Urothelium cell line (cell line): ENCODE measurements at places on chromosomes 5 and 9.

DNA sequence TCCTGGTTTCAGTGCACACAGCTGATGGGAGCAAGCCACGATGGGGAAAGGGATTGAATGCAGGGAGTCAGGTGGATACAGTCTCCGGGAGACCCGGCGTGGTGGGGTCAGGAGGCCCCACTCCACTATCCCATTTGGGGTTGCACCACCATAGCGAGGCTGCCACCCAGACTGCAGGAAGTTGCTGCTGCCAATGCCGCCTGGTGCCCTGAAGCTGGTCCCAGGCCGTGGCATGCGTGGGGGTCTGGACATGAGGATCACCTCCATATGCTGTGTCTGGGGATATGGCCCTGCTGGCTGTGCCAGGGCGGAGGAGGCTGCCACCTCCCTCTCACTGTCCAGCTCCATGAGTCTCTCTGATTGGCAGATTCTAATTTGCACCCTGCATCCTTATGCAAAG, 45.3 kb downstream of the COL5A1 start:
- DNase-seq, result no peak

- DNase-seq, result no peak
Observed at GRCh38 chr9:137032858-137033257, 970 bp upstream of the FUT7 start.

- no peak for DNase-seq
Observed at GRCh38 chr5:115624994-115625393, 842 bp downstream of the TMED7 start.

DNA sequence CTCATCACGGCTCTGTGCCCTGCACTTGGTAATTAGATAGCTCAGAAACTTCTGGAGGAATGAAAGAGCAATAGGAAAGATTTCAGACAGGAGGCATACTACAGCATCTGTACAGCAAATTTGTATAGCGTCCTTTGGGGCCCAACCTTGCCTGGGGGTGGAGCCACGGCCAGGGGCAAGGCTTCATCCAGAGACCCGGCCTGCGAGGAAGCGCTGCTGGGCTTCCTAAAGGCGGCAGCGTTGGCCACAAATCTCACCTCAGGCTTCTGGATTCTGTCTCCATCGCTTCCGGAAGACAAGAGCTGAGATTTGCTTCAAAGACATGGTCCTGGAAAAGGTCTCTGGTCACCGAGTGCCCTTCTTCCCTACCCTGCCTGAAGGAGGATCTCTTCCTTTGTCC, 12.2 kb upstream of the SPATA31D1 start:
- no peak for DNase-seq

- no peak for DNase-seq
Observed at GRCh38 chr5:181204113-181204825, 727 bp downstream of the TRIM7 start.

- no peak for DNase-seq
Observed at GRCh38 chr5:83645936-83646335, 74.7 kb downstream of the HAPLN1 start.

DNA sequence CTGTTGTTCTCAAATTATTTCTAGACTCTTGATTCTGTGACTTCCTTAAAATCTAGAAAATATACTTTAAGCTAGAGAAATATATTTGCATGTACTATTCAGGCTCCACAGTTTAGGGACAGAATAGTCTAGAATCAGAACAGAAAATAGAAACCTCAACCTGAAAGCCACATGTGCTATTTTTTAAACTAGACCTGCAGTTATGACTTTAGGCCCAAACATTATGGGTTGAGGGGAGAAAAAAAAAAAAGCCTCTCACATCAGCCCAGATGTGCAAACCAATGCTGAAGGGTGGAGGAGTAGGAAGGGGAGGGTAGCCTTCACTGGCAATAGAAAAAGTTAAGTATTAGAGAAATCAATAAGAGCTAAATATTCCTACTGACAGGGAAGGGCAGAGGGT, 35.7 kb downstream of the ELL2 start:
- DNase-seq, result no peak

DNA sequence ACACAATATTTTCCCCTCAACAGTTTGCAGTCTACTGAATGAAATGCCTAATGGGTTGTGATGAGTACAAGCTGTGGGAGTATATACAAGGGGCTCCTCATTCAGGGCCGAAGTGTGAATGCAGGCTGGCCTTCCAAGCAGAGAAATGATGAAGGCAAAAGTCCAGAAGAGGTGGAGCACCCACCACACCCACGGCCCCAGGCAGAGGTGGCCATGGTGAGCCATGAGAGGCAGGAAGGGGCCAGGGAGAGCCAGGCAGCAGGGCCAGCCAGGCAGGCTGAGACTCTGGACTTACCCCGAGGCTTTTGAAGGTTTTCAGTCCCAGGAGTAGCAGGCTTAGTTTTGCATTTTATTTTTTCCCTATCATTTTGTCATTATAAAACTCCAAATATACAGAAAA, 218.1 kb downstream of the AUH start:
- no peak for DNase-seq

DNA sequence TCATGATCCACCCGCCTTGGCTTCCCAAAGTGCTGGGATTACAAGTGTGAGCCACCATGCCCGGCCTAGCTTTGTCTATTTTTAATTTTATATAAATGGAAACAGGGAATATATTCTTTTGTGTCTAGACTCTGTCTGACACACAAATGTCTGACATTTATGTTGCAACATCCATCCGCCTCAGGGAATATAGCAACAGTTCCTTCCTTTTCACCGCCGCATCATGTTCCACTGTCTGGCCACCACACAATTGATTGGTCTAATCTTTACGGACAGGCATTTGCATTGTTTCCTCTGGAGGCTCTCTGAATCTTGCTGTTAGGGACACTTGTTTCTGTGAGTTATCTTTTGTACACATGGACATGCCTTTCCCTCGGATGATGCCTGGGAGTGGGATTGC, 20.1 kb upstream of the TBC1D9B start:
- DNase-seq, result no peak

DNA sequence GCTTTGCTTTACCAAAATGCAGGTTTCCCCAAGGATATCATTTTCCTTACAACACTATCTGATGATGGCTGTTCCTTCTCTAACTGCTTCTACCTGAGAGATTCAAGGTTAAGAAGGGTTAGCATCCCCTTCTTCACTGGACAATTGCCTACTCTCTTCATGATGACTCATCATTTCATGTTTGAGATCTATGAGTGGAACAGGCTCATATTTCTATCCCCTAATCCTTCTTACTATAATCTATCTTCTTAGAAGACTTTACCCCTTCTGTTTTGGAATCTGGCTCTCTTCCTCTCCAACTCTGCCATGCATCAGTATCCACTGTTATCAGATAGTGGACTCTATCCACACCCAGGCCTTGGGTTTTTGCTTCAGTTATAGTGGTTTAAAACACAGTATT, 54.3 kb downstream of the NR3C1 start:
- DNase-seq, result no peak

DNA sequence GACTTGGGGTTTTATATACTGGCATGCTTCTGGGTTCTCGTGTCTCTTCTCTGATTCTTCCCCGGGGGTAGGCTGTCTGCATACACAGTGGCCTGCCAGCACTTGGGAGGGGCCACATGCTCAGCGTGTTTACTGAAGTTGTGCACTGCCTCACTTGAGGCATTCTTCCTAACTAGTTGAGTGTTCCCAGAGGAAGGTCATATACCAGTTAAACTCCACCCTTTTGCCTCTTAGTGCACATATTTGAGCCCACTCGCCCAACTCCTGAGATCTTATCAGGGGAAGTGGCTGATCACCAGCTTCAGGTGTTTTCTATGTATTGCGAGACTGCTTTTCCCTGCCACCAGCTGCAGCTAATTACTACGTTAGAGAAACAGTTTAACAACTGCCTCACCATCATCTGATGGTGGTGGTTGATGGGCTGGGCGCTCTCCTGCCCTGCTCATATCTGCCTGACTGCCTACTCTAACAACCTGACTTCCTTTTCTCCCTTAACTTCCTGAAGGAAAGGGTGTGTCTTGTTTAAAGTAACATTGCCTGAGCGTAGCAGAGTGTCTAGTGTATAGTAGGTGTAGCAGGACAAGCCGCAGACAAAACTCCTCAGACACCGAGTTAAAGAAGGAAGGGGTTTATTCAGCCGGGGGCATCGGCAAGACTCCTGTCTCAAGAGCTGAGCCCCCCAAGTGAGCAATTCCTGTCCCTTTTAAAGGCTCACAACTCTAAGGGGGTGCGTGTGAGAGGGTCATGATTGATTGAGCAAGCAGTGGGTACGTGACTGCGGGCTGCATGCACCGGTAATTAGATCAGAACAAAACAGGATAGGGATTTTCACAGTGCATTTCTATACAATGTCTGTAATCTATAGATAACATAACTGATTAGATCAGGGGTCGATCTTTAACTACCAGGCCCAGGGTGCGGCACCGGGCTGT, 60.1 kb upstream of the CLINT1 start:
- DNase-seq, result no peak

GRCh38 chr9:93204470-93205043, 20.6 kb downstream of the WNK2 start:
- DNase-seq, result no peak

- DNase-seq, result no peak
Observed at GRCh38 chr5:55021410-55021809, 2.6 kb upstream of the GZMK start.

- no peak for DNase-seq
Observed at GRCh38 chr9:21969011-21969940, 24.9 kb downstream of the CDKN2A start.
